ENCODE measurements at places on chromosomes 4 and X. TPM values are rescaled to one million over a fixed set of nuclear protein-coding genes. Genes with fewer than 3 reads are reported as not detected.

Gene CMC4
- total RNA-seq: 4.7 TPM

- no peak for DNase-seq
Observed at GRCh38 chr4:98482503-98482846, 175.9 kb downstream of the TSPAN5 start.

- no peak for DNase-seq
Observed at GRCh38 chr4:1136048-1136447, 22.7 kb upstream of the RNF212 start.

Gene NWD2
- total RNA-seq: not detected

Gene ERAS
- not detected for total RNA-seq

Gene UNC5C
- not detected for total RNA-seq

Gene AKAP4
- total RNA-seq: not detected

Gene TRIML2
- total RNA-seq: not detected

DNA sequence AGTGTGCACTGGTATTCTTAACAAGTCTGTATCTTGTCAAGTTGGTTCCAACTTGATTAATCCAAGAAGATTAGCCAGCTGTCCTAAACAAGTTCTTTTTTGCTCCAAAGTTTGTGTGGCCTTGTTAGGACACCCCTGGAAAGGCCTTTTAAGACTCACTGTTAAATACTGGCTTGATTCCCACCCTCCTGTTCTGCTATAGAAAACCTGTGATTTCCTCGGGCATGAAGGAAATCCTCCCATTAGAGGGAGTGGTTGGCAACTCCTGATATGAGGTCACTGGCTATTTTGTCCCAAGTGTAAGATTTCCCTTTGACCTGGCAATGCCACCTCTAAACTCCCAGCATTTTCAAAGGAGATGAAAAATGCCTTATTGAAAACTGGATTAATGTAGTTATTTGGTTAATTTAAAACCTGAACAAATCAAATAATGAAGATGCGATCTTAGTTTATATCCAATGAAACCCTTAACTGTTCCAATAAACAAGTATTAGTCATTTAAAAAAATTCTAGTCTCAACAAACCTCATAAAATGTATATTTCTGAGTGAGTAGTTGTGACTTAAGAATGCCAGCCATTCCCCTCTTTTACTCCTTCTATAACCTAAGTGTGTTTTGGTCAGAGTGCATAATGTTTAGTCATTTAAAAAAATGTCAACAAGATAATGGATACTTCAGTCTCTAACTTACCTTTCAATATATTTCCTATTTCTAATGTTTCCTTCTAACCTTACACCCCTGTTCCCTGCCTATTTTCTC is 94.4 kb downstream of the NPNT start:
- DNase-seq: no peak

Gene SPANXB1
- not detected for total RNA-seq

DNA sequence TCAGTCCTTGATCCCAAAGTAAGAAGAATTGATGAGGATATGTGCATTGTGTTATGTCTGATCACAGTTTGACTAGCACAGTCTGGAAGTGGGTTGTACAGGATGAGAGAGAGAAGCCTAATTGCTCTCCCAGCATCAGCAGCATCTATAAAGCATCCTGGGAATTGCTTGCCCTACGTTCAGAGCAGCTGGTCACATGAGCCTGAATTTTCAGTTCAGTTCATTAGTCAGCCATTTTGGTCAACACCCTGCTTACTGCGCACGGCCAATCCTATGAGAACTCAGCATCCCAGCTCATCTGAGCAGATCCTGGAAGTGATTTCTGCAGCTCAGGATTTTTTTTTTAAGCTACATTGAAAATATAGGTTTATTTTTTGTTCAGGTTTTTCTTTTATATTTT is at the start of gene RUFY3:
Gene RUFY3, plus strand, starts transcription at position 218 of the 400 bp plus-strand sequence. CDS start 610 bp downstream, outside the sequence.
- no peak for DNase-seq

GRCh38 chr4:107622006-107622405 is 98.0 kb downstream of the PAPSS1 start:
- DNase-seq: no peak

DNA sequence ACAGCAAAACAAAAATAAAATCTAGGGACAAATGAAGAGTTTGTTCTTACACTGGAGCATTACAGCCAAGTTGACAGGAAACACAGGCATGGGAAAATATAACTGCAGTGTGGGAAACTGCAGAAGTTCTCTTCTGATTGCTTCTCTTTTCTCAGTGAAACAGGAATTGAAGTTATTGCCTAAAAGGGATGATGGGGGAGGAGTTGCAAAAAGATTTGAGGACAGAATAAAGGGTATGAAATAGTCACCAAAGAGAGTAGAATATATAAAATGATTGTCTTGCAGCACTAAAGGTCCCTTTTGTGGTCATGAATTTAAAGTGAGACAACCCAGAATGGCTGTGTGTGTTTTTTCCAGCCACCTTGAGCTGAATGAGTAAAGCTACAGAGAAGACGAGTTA is 103.7 kb downstream of the JADE1 start:
- no peak for DNase-seq

Gene FOXR2
- not detected for total RNA-seq

GRCh38 chrX:56530011-56530410 is 33.4 kb upstream of the UBQLN2 start:
- no peak for DNase-seq

Measured in activated CD4-positive, alpha-beta T cell treated with anti-CD3 and anti-CD28 coated beads, Interleukin-2, amount 10 ng/mL, durations not matched to agents 7 days and 5 days (primary cell).